GM06990 (cell line): ENCODE measurements at places on chromosomes 1 and 21.

DNA sequence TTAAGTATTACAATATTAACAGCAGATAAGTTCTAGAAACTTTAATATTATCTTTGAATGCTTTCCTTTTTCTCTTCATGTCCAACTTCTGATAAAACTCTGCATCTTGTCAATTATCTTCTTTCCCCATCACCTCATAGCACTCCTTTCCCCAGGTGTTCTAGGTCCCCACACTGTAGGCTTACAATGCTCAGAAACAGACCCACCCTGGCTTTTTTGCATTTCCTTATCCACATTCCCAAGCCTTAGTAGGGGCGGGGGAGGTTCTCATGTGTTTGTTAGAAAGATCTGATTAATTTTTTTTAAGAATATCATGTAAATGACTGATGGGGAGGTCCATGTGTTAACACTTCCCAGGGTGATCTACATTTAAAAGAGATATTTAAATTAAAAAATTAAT is 63.9 kb downstream of the PLPPR4 start:
- DNase-seq = no peak

DNA sequence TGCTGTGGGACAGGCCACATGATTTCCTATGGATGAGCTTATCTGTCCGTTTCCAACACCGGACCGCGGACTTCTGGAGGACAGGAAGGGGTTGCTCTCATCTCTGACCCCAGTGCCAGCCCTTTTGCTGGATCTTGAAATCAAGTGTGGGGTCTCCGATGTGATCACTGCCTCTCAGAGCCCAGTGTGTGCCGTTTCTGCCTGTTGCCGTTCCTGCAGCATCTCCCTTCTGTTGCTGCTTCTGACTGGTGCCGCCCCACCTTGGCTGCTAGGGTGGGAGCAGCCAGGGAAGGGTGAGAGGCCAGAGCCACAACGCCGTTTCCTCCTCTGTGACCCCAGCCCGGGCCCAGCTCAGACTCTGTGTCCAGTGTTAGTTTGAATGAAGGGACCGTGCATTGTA is 67.3 kb upstream of the WNT4 start:
- no peak for DNase-seq

DNA sequence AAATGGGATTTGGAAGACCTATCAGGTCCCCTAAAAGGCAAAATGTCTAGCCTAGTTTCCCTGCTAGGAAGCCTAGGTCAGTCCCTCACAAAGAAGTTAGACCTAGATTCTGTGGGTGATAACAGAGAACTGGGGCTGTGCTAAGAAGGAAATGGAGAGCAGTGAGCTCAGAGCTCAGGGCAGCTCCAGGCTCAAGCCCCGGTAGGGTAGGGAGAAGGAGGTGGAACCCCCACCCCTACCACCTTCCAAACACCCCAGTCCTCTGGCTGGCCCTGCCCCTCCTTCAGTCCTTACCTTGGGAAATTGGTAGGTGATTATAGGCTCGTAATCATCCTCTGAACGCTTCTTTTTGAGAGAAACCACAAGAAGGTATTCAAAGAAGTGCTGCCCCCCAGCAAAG is 1.1 kb downstream of the DENND2D start:
- no peak for DNase-seq

DNA sequence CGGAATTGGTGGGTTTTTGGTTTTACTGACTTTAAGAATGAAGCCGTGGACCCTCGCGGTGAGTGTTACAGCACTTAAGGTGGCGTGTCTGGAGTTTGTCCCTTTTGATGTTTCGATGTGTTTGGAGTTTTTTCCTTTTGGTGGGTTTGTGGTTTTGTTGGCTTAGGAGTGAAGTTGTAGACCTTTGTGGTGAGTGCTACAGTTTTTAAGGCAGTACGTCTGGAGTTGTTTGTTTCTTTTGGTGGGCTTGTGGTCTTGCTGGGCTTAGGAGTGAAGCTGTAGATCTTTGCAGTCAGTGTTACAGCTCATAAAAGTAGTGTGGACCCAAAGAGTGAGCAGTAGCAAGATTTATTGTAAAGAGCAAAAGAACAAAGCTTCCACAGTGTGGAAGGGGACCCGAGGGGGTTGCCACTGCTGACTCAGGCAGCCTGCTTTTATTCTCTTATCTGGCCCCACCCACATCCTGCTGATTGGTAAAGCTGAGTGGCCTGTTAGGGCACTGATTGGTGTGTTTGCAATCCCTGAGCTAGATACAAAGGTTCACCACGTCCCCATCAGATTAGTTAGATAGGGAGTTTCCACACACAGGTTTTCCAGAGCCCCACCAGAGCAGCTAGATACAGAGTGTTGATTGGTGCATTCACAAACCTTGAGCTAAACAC is 20.9 kb downstream of the HENMT1 start:
- no peak for DNase-seq

- DNase-seq = no peak
Observed at GRCh38 chr1:99963041-99963795, 6.6 kb upstream of the SLC35A3 start.

- DNase-seq = no peak
Observed at GRCh38 chr1:178566187-178566586, 53.3 kb downstream of the TEX35 start.

GRCh38 chr1:167936930-167937708 is at the start of gene MPC2:
Gene MPC2 (minus strand): TSS chr1:167937072. CDS start chr1:167935841, 1,231 bp downstream.
- peak; percentile 79 for DNase-seq

DNA sequence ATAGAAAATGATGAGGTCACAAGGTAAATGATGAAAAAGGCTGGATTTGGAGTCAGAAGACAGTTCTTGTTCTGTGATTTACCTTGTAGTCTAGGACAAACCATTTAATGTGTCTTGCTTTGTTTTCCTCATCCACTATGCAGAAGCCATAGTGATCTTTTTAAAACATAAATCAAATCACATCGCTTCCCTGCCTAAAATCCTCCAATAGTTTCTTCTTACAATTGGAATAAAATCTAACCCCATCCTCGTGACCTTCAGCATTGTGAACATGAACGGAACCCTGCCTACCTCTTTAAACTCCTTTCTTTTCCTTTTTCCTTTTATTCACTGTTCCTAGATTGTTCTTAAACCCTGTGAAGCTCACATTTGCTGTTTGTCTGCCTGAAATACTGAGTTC is 204.9 kb upstream of the SAMSN1 start:
- DNase-seq = no peak

DNA sequence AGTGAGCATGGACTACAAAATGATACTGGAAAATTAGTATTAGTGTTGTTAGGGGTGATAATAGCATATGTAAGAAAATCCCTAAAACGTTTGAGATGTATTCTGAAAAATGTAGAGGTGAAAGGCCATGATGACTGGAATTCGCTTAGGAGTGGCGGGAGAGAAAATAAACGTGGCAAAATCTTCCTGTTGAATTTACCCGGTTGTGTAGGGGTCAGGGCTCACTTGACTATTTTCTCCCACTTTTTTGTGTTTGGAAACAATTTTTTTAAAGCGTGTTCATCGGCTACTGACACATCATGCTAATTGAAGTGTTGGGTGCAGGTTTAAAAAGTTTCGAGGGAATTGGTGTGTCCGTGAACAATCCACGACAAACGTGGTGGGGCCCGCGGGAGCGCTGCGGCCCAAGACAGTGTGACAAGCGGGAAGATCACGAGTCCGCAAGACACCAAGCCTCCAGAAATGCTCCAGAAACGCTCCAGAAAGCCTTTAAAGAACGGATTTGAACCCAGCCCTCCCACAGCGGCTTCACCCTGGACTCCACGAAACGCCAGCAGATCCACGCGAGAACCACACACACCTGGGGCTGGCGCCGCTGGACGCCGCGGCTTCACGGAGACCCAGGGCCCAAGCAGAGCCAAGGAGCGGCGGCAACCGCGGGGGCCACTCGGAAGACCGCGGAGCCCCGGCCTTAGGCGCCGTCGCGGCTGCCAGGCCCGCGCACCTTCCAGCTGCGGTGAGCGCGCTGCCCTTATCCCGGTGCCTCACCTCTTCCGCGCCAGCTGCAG is 573 bp downstream of the PSMG1 start:
- no peak for DNase-seq

- no peak for DNase-seq
Observed at GRCh38 chr1:20087668-20088067, 17.7 kb downstream of the PLA2G5 start.

DNA sequence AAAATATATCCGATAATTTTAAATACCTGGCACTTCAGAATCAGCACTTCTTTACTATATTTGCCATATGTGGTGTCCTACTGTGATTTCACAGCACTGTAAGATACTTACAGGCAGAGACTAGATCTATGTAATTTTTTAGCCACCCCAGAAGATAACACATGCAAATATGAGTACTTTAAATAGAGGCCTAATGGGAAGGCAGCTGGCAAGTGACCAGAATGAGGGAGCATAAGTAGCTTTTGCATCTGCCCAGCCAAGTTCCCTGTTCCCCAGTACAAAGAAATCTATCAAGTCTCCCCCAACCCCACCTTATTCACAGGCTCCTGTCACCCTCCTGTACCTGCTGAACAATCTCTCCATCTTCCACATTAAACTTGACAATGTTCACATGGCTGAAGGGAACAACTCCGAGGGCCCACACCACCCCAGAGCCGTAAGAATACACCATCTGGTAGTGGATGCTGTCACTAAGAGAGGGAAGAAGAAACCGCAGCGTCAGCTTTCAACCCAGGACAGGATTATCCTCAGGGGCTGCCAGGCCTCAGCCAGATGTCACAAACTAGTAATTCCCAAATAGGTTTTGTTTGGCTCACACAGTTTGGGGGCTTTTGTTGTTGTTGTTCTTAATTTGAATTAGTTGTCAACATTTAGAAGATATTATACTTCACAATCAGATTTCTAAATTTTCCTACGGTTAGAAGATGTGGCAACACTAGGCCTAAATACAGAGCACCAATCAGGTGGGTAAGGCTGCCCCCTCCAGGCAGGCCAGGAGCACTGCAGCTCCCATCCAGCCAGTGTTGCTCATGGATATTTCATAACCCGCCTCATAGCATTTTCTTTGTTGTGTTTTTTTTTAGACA is 10.4 kb downstream of the EMC1 start:
- no peak for DNase-seq

- DNase-seq = no peak
Observed at GRCh38 chr1:80023358-80023757, 1016.8 kb upstream of the ADGRL4 start.

- DNase-seq = no peak
Observed at GRCh38 chr1:6723621-6724428, 22.2 kb upstream of the DNAJC11 start.

GRCh38 chr1:172286629-172287076 is 133.8 kb upstream of the C1orf105 start:
- no peak for DNase-seq

DNA sequence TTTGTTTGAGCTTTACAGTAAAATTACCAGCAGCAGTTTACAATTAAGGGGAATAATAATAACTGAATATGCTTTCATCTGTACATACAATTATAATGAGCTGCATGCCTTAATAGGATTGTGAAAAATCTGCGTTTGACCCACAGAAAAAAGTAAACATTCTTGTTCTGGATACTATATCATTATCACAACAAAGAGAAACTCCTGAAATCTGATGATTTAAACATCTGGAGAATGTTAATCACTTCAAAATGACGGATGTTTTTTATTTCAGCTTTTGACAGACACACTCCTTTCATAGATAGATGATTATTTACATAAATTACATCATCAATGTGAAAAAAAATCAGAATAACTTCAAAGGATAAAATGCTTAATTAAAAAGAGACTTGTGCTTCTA is 58.5 kb downstream of the TYW3 start:
- no peak for DNase-seq

DNA sequence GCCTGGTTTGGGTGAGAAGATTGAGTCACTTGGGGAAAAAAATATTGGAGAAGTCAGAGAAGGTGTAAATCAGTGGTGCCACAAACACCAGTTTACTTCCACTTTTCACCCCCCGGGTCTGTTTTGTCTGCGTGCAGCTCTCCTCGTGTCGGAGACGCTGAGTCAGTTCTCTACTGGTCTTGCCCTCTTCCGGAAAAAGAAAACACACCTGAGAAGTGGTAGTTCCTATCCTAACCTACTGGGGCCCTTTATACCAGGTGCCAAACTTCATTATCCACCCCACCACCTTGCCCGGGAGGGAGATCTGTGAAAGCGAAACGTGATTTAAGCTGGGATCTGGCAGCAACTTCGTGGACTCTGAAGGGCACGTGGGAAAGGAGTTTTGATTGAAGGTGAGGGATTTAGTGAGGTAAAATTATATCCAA is 855 bp upstream of the IVNS1ABP start:
- DNase-seq = no peak

- no peak for DNase-seq
Observed at GRCh38 chr1:232038706-232039677, 412.4 kb downstream of the DISC1 start.

GRCh38 chr1:200342511-200343311 is 67.1 kb downstream of the ZNF281 start:
- no peak for DNase-seq

DNA sequence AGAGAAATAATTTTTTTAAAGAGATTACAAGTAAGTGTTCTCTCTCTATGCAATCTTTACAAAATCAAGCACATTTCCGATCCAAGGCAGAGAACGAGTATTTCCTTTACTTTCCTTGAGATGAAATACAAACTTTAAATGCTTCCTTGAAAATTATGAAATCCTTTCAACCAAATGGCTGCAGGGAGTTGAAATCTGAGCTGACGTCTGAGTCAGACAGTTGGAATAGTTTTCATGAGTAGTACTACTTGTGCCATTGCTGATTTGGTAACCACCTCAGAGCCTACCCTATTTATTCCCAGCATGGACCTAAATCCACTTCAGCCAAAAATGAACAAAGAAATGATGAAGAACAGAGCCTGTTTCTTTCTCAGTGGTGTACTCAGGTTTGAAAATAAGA is 183.6 kb downstream of the GIPC2 start:
- DNase-seq = no peak

DNA sequence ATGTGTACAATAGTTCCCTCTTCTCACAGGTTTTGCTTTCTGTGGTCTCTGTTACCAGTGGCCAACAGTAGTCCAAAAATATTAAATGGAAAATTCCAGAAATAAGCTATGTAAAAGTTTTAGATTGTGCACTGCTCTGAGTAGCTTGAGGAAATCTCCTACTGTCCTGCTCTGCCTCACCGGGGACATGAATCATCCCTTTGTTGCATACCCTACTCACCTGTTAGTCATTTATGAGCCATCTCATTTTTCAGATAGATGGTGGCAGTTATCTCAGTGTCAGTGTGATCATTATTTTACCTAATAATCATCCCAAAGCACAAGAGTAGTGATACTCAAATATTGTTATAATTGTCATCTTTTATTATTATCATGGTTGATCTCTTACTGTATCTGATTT is 688.1 kb downstream of the PLA2G4A start:
- DNase-seq = no peak

DNA sequence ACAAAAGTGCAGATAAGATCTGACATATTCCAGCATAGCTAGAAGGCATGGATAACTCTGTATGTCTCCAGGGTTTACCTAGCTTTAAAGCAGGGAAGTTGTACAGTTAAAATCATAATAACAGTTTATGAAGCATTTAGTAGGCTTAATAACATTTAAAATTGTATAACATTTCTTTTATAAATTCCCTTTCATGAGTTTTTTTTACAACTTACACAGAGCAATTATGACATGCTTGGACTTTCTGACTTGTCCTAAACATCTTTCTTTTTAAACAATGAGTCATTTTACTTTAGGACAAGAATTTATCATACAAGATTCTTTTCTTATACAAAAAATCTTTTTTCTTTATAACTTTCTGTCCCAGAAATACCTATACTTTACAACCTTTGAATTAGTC is 408.5 kb upstream of the NEGR1 start:
- DNase-seq = no peak
